Spinal cord (tissue), 10 donors: ENCODE measurements at places on chromosomes 12 and 14. TPM values are rescaled to one million over a fixed set of nuclear protein-coding genes. Genes with fewer than 3 reads are reported as not detected.

The PLEKHA5 gene
- 52.6 TPM for total RNA-seq

The LRIG3 gene
- total RNA-seq, result 59.8 TPM

The DBX2 gene
- 13.0 TPM for total RNA-seq

The STON2 gene
- 63.6 TPM for total RNA-seq

The SERPINA3 gene
- total RNA-seq, result 3.0 TPM

The DLK1 gene
- 4.9 TPM for total RNA-seq

The ZC2HC1C gene
- total RNA-seq, result 4.5 TPM

The ADAM20 gene
- total RNA-seq, result 4.0 TPM

The LALBA gene
- not detected for total RNA-seq

The CNTN1 gene
- 278 TPM for total RNA-seq

The PLCZ1 gene
- total RNA-seq, result 0.33 TPM
